ENCODE measurements at places on chromosomes 4 and X.

GRCh38 chr4:153471698-153472093 lies 5.5 kb downstream of the TMEM131L start:
- DNase-seq = peak; percentile 63

- no peak for DNase-seq
These were observed 28.0 kb downstream of the PRPS2 start for GRCh38 chrX:12819222-12819621.

- no peak for DNase-seq
These were observed 204.3 kb downstream of the SHROOM3 start for GRCh38 chr4:76639288-76639687.

- DNase-seq = no peak
These were observed 15.2 kb upstream of the HGFAC start for GRCh38 chr4:3426465-3427133.

DNA sequence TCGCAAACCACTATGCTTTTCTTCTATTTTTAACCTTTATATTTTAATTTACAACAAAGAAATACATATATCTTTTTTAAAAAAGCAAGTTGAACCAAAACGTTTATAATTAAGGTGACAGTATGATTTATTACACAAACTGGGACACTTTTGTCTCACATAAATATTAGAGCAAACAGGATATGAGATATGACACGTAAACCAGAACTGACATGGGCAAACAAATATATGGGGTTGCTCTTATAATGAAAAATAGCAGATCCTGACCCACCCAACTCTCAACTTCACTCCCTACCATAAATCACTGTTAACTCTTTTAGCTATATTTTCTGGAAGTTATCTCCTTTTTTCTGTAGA lies 177.0 kb upstream of the EDNRA start:
- no peak for DNase-seq

DNA sequence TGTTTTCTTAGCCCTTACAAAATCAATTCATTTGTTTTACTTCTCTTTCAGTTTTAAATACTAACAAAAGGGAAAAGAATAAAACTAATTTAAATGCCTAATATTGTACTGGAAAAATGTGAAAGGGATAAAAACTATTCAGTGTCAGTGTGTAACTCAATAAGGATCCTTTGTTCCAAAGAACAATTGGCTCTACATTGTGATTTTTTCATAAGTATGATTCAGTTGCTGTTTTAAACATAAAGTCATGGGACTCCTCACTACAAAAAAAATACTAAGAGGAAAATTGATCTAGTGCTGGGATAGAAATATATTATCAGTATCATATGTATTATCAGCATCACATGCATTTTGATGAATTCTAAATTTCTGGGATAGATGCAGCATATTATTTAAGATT lies 199.4 kb upstream of the TRAM1L1 start:
- DNase-seq = no peak

GRCh38 chr4:142416711-142417275 lies 429.3 kb downstream of the INPP4B start:
- peak; percentile 35 for DNase-seq

DNA sequence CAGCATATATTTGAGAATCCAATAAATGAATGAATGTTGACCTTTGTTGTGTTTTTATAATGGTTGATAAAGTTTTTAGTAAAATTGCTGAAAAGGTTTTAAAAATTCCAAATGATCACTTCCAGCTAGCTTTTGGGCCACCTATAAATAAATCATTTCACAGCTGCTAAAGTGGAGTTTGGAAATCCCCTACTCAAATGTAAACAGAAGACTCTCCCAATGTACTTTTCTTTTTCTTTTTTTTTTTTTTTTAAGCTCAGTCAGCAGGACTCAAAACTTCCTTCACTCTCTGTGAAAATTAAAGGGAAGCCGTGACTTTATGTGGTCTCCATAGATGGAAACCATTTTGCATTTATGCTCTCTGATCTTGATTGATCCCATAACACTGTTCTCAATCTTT lies 45.2 kb downstream of the CXCL13 start:
- no peak for DNase-seq

DNA sequence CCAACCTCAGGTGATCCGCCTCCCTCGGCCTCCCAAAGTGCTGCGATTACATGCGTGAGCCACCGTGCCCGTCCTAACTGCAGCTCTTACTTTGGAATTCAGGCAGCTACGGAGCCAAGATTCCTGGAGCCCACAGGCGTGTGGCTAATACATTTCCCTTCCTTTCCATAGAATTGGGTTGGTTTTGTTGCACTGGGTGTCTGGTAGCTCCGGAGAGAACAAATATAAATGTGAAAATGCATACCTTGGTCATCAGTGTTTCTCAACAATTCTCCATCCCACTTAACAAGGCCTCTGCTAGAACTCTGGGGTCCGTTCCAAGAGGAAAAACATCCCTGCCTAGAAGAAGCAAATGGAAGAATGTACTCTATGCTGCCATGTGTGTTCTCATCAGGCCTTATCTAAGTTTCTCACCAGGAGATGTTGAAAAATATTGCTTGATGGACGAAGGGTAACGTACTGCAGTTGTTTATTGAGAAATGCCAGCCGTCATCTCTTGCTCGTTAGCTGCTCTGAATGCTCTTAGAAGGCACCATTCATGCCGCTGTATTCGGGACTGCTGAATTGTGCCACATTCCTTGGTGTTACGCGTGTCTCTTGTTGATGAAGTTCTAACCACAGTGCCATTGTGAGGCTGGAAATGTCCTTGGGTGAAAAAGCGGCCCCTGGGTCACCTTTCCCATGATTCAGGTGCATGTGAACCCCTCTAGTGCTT lies 50.5 kb upstream of the CD99 start:
- peak; percentile 86 for DNase-seq

DNA sequence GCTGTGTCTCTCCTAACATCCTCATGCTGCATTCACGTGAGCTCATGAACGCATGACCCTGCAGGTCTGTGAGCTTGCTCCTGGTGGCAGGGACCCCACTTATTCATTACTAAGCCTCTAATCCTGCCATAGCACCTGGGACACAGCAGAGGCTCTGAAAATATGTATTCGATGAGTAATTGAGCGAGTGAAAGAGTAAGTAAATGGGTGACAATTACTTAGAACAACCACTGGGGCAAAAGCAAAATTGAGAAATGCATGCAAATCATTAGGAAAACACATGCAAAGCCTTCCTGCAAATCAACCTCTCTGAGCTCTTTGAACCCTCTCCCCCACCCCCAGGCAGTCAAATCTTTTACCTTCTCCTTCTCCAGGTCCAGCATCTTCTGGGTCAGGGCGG lies 23.6 kb upstream of the C4orf50 start:
- DNase-seq = no peak

DNA sequence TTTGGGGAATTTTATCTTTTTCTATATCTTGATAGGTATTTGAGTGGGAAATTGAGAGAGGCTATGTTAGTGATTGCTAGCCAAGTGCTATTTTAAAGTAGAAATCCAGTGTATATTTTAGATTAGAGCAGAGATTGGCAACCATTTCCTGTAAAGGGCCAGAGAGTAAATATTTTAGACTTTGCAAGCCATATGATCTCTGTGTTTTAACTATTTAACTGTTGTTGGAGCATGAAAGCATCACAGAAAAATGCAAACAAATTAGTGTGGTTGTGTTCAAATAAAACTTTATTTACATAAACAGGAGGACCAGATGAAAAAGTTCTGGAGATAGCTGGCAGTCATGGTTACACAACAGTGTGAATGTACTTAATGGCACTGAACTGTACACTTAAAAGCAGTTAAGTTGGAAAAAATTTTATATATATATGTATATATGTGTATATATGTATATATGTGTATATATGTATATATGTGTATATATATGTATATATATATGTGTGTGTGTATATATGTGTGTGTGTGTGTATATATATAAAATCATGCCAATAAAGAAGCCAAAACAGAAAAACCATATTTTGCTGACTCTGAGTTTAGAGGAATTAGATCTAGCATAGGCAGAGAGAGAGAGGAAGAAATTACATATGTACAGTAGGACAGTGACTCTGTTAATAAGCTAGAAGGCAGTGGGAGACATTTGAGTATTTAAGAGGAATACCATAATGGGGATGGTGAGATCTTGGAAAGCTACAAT lies 83.4 kb downstream of the TMEM164 start:
- DNase-seq = peak; percentile 69

- no peak for DNase-seq
These were observed 34.7 kb upstream of the ASMTL start for GRCh38 chrX:1487401-1487800.

GRCh38 chr4:87677731-87678130 lies 27.7 kb downstream of the DMP1 start:
- DNase-seq = no peak

DNA sequence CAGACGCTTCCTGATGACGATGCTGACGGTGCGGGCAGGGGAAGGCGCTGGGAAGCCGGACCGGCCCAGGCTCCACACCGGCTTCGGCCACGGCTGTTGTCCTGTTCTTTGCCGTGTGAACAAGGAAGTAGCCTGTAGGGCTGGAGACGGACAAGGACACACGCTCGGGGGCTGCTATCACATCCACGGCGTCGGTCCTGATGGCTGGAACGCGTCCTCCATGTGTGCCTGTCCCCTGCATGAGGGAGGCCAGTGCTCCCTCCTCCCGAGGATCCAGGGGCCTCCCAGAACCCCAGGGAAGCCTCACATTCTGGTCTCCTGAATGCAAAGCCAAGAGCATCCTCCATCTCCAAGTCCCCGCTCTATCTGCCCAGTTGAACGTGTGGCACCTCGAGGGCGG lies 53.8 kb downstream of the ACOX3 start:
- DNase-seq = no peak

- DNase-seq = no peak
These were observed 276.9 kb downstream of the ARHGAP24 start for GRCh38 chr4:85751866-85752265.

DNA sequence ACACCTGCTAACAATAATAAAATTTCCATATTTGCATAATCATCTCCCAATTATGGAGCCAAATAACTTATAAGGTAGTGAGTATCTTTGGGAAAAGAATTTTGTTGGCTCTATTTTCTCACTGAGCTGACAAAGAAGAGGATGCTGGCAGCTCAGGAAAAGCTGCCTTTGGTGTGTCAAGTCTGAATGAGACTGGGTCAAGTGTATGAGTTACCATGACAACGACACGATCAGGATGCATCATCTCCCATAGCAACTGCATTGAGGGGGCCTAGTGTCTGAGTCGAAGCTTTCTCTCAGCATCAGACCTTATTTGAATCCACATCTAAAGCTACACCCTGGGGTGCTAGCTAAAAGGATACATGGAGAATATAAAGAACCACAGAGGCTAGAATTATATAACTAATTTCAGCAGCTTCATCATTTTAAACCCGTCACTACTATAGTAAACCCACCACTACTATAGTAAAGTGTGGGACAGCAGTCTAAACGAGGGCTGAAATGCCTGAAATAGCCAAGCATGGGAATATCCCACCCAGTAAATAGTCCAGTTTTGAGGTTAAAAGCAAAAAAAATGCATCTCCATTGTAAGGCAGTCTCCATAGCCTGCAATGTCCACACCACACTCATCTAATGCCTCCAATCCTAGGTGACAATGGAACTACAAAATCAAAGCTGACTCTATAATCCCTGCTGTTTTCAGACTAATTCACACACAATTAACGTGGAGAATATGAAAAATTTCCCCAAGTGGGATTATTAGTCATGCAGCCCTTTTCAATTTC lies 16.0 kb downstream of the GSPT2 start:
- no peak for DNase-seq

GRCh38 chr4:150261571-150261970 lies 183.3 kb downstream of the DCLK2 start:
- DNase-seq = peak; percentile 56

DNA sequence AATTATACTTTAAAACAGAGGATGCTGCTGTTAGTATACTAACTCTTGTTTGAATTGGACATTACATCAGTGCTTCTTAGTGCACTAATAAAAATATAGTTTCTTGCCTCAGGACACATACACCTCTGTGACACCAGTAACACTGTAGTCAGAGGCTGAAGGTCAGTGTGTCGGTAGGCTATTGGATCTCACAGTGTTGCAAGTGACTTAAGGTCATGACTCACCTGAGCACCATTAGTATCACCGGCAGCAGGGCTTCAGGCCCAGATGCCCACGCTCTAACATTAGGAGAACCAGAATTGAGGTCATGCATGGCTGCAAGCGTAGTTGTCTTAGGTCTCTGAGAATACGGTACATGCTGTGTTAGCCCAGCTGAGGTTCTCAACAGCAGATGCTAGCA lies 15.2 kb downstream of the ETDC start:
- DNase-seq = no peak

DNA sequence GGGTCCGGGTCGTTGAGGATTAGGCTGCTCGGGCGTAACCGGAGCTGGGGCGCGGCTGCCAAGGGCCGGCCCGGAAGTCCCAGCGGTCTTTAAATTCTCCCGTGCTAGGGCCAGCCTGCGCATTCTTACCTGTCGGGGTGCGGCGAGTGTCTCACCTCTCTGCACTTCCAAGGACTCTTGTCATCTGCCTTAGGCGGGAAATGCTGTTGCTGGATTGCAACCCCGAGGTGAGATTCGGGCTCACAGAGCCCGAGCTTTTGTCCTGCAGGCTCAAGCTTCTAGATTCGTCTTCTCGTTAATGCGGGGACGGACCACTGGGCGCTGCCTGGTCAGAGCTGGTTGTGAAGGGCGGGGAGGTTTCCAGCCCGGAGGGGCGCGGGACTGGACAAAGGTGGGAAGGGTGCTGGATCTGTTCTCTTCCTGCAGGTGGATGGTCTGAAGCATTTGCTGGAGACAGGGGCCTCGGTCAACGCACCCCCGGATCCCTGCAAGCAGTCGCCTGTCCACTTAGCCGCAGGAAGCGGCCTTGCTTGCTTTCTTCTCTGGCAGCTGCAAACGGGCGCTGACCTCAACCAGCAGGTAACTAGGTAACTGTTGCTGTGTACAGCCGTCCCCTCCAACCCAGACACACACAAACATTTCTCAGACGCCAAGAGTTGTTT lies at the start of gene ANKRD37:
ANKRD37 (plus strand) TSS at position 118 of the 662 bp plus-strand sequence; CDS start at position 201, 83 bp downstream.
- DNase-seq = peak; percentile 29

DNA sequence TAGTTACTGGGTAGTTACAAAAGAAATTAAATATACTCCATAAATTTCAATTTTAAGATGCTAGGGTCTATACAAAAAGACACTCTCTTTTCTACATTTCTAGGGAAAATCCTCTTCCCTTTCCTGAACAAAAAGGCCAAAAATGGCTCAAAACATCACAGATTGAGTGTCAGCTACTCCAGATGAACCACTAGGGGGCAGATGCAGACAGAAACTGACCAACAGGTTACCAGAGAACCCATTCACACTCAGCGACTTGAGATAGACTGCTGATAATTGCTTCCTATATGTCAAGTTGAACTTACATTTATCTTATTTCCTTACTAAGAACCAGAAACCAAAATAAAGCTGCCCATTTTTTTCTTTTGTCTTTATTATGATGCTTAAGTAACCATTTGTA lies 83.4 kb upstream of the MID1IP1 start:
- DNase-seq = peak; percentile 5

GRCh38 chr4:134936014-134936413 lies 734.4 kb upstream of the PABPC4L start:
- no peak for DNase-seq

GRCh38 chr4:153785910-153786721 lies 2.8 kb downstream of the SFRP2 start:
- DNase-seq = peak; percentile 19

DNA sequence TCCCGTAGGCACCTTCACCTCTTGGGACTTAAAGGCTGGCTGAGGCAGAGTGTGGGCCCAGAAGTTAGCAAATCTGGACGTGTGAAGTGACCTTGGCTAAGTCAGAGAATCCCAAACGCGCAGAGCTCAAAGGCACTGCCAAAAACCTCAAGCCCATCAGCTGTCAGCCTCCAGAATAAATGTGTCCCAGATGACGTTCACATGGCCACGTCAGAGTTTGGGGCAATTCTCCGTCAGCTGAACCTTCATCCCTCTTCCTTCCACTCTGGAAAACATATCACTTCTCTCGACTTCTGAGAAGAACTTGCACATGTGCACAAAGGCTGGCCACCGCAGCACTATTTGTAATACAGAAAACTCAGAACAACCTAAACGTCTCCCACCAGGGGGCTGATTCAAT lies 35.7 kb upstream of the APLN start:
- DNase-seq = no peak
